ENCODE measurements at places on chromosomes 3 and 15.

- DNase-seq: no peak
Observed at GRCh38 chr3:111617912-111618601, 22.9 kb upstream of the ZBED2 start.

DNA sequence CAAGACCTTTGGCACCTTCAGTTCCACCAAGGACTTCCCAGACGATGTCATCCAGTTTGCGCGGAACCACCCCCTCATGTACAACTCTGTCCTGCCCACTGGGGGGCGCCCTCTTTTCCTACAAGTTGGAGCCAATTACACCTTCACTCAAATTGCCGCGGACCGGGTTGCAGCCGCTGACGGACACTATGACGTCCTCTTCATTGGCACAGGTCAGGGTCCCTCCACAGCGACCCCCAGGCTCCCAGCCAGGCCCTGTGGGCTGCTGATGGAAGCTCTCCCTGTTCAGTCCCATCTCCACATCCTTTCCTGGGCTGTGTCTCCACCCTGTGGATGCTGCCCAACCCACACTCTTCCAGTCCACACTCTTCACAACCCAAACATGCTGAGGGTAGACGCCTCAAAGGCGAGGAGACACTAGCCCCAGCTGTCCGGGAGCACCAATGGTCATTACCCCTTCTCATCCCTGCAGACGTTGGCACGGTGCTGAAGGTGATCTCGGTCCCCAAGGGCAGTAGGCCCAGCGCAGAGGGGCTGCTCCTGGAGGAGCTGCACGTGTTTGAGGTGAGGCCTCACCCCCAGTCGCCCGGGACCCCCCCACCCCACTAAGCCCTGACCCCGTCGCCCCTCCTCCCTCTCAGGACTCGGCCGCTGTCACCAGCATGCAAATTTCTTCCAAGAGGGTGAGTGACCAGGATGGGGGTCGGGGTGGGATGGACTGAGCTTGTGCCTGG lies 4.3 kb upstream of the LSMEM2 start:
- DNase-seq: peak; percentile 58

DNA sequence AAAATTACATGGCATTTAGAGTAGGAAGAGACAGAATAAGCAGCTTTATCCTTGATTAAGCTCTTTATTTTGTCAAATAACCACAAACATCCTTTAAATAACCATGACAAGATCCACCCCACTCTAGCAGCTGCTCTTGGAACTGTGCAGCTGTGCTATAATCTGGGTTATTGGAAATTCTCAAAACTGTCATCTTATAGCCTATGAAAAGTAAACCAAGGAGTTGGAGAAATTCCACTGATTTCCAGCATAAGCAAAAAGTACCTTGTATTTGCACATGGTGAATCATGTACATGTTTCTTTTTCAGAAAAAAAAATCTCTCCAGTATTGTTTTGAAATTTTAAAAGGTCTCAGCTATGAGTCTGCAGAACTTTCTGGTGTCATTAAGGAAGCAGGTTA lies 88.8 kb upstream of the ABI3BP start:
- DNase-seq: no peak

DNA sequence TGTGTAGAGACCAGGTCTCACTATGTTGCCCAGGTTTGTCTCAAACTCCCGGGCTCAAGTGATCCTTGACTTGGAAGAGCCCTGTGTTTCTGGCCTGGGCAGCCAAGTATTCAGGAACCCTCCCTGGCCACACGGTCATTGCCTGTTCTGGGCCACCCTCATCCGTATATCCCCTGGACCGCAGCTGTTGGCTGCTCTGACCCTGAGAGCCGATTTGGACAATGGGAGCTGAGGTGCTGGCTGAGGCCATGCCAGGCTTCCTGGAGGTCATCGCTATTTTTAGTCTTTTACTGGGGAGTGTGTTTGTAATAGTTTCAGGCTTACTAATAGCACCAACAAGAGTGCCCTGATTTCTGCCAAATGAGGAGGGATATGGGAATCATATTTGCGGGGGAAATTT lies 60.7 kb downstream of the ADAMTS7 start:
- DNase-seq: no peak

DNA sequence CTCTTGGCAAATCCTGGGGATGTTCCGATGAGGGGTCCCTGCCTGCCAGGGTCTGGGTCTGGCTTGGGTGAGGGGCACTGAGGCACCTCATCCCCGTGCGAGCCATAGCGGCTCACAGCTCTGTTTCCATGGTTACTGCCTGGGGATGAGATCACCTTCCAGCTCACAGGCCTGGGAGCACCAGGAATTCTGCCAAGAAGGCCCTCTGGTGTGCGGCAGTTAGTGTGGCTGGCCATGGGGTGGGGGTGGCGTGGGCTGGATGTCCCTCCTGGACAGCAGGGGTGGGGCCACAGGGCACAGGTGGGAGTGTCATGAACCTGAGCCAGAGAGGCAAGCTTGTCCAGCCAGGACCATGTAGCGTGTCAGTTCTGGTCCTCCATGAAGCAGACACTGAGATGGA lies 22.1 kb upstream of the PRR23E start:
- no peak for DNase-seq

DNA sequence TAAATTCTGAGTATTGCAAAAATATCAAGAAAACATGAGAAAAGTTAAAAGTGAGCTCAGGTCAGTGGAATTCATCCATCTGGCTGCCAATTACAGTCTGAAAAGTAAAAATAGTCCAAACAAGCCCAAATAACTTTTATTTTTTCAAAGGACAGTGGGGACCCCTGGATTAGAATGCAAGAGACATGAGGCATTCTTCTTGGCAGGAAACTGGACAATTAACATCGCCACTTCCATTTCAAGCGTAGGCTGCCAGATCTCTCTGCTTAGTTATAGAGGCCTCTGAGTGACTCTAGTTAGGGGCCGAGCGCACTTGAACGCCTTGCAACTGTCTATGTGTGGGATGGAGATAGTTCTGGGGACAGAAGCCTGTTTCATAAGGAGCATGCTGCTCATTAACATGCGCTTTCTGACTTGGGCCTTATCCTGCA lies 189.1 kb downstream of the GHSR start:
- no peak for DNase-seq

GRCh38 chr15:76330080-76330680 lies 6.4 kb upstream of the ISL2 start:
- DNase-seq: no peak

GRCh38 chr3:139737682-139738361 lies 60.0 kb upstream of the NMNAT3 start:
- DNase-seq: no peak

DNA sequence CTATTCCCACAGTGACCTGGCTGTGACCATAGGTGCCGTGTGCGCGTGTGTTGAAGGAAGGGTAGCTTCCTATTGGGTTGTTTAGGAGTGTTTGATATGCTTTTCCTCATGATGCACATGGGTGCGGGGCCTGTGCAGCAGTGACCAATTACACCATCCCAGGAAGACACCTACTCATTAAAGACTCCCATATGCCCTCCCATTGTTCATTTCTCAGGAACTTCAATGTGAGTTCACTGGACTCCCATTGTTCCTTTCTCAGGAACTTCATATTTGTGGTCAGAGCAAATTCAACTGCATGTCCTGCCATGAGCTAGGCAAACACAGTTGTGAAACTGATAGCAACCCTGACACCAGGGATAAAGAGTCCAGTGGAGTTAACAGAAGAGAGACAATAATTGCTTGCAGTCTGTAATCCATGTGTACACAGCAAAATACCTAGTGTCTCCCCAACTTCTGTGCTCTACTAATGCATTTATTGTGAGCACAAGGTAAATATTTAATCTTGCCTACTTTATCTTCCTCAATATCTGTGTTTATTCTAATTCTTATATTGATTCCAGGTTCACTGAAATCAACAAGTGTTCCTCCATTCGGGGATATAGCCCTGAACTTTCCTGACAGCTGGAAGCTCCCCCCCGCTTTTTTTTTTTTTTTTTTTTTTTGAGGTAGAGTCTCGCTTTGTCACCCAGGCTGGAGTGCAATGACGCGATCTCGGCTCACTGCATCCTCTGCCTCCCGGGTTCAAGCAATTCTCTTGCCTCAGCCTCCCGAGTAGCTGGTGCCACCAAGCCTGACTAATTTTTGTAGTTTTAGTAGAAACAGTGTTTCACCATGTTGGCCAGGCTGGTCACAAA lies 57.5 kb upstream of the GCNT3 start:
- DNase-seq: no peak

- no peak for DNase-seq
Observed at GRCh38 chr15:82969353-82969752, 16.7 kb upstream of the RAMAC start.

GRCh38 chr15:59958288-59958687 lies 45.8 kb upstream of the FOXB1 start:
- DNase-seq: no peak

- DNase-seq: no peak
Observed at GRCh38 chr15:74202452-74203401, at the start of gene STRA6. TSS of gene STRA6 (minus strand) at chr15:74202787. CDS start at chr15:74202267, 520 bp downstream.

DNA sequence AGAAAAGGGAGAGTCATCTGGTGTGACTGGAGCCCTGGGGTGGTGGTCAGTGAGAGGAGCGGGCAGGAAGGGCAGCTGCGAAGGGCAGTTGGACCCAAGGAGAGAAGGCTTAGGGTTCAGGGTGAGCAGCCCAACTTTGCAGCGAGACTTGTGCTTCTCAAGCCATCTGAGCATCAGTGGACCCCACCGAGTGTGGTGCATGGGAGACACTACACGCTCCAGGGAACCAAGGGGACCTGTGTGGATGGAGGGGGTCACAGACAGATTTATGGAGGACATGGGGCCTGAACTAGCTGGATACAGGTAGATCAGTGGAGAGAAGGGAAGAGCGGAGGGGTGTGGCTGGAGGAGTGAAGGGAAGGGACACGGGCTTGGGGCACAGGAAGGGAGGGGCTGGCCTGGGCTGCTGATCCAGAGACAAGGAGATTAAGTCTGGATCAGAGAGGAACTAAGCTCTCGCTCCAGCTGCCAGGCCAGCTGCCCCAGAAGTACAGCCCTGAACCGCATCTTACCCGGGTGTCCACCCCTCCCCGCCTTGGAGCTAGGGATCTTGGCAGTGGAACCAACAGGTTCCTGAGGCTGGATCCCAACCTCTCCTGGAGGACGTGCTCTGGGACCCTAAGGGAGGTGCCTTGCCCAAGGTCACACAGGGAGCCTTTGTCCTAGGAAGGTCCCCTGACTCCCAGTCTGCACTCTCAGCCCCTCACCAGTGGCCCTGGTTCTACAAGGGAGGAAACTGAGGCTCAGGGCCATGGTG lies 120.5 kb downstream of the CORO2B start:
- DNase-seq: no peak

DNA sequence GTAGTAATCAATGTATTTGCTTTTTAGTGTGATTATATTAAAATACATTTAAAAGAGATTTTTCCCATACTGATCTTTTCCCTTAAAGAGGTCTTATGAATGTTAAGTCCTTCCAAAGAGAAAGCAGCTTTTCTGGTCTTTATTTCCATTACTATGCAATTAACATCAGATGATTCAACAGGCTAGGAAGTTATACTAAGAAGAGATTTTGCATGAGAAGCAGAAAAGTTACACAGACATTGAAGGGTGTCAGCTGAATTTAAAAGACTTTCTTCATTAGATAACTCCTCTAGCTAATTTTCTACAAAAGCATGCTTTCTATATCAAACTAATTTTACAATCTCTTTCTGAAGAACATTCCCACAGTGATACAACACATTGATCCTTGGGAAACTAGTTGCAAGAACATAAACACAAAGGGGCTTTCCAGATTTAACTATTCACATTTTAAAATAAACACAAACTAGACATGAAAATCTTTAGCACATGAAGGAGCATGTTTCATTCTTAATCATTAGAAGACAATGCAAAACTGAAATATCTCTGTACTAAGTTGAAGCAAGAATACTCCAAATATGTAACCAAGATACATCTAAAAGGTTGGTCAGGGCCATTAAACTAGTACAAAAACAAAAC lies 965.8 kb downstream of the ROBO1 start:
- DNase-seq: no peak

GRCh38 chr3:129703913-129704312 lies 97.4 kb upstream of the PLXND1 start:
- no peak for DNase-seq

- DNase-seq: no peak
Observed at GRCh38 chr3:97187771-97188170, 373.4 kb downstream of the EPHA6 start.

- no peak for DNase-seq
Observed at GRCh38 chr15:60798821-60799220, 319.9 kb upstream of the ICE2 start.

GRCh38 chr3:140906785-140907184 lies 34.9 kb upstream of the SLC25A36 start:
- DNase-seq: no peak

DNA sequence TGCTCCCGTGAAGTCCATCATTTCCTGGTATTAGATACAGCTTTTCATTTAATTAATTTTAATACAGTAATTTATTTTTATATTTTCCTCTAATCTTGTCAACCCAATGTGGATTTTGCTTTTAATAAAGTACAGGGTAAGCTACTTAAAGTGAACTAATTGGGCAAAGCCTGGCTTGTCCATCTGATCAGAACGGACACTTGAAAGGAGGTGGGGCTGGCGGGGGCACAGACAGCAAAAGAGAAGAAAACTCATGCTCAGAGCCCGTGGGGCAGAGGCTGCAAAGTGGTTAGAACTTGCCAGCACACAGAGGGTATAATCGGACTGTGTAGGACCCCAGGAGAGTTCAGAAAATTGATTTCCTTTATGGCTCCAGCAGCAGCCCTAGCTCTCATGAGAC lies 443.1 kb upstream of the MDFIC2 start:
- DNase-seq: no peak

GRCh38 chr3:72160351-72160750 lies 375.4 kb upstream of the PROK2 start:
- DNase-seq: no peak

DNA sequence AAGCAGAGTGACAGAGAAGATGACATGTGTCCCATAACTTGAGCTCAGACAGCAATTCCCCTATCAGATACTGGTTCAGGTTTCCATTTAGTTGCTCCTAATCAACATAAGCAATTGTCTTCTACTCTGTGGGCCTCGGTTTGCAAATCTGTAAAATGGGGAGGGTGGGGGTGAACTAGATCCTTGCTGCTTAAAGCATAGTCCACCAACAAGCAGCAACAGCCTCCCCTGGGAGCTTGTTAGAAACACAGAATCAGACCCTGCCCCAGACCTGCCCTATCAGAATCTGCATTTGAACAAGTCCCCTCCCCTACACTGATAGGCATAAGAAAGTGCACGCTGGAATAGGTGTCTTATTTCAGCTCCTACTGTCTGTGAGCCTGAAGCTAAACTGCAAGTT lies 87.8 kb downstream of the CEMIP start:
- no peak for DNase-seq

- DNase-seq: no peak
Observed at GRCh38 chr3:101870138-101870537, 20.8 kb downstream of the NFKBIZ start.

GRCh38 chr15:31485431-31485830 lies 158.8 kb downstream of the KLF13 start:
- DNase-seq: no peak

All from stimulated activated CD8-positive, alpha-beta memory T cell treated with anti-CD3 and anti-CD28 coated beads, Interleukin-4, amount 100 ng/mL, for 4 hours (primary cell).